HepG2 (cell line): ENCODE measurements at places on chromosomes 5 and 9. TPM values are rescaled to one million over a fixed set of nuclear protein-coding genes. Genes with fewer than 3 reads are reported as not detected.

The HACD4 gene
- not detected in 2 replicates for total RNA-seq

GRCh38 chr5:96049398-96050272 is 88.0 kb upstream of the ELL2 start:
- no peak overlapping the region for H3K4me3 ChIP-seq
- H3K27me3 ChIP-seq, result no peaks in the 10 kb centered on the region
- peaks cover 40% of the 10 kb centered on the region for H3K4me1 ChIP-seq
- no peak for DNase-seq
- H3K27ac ChIP-seq, result no peak overlapping the region

DNA sequence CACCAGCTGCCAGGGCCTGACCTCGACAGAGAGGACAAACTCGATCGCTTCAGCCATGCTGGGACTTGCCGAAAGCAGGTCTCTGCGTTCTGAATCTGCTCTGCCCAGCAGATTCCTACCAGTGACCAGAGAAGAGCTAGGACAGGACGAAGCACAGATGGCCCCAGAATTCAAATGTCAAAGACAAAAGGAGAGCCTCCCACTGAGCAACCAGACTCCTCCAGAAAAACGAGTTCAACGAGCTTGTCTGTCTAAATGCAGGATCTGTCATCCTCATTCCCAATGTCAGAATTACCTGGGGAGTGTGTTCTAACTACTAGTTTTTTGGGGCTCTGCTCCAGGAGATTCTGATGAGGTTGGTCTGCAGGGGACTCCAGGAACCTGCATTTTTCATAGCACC is 13.4 kb downstream of the AK8 start:
- no peaks in the 10 kb centered on the region for H3K36me3 ChIP-seq
- H3K27ac ChIP-seq, result no peak overlapping the region
- H3K4me1 ChIP-seq, result no peaks in the 10 kb centered on the region
- peaks cover 12% of the 10 kb centered on the region; the same call in 1 of the 3 replicates for H3K27me3 ChIP-seq

DNA sequence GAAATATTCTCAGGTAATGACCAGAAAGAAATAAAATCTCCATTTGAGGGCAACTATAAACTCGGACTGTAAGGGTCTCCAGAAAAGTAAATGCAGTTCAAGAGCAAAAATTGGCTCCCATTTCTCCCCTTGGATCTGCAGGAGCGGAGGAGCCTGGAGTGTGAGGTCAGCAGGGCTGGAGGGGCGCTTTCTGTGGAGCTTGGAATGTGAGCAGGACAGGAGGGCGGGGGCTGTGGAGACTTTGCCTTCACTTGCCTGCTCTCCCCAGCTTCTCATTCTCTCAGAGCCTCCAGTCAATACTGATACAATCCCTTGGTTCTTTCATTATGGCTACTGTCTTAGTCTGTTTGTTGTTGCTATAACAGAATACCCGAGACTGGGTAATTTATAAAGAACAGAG is 162.8 kb upstream of the ANKH start:
- no peaks in the 10 kb centered on the region for H3K36me3 ChIP-seq
- H3K4me3 ChIP-seq, result no peak overlapping the region
- no peaks in the 10 kb centered on the region for H3K4me1 ChIP-seq
